ENCODE measurements at places on chromosomes 6 and 20. TPM values are rescaled to one million over a fixed set of nuclear protein-coding genes. Genes with fewer than 3 reads are reported as not detected.

The NFKBIE gene
- 16.9 TPM for total RNA-seq

The VSTM2L gene
- not detected for total RNA-seq

The LCA5 gene
- 0.07 TPM for total RNA-seq

The KCNK15 gene
- total RNA-seq = not detected

The FOXQ1 gene
- not detected for total RNA-seq

The BFSP1 gene
- total RNA-seq = 3.7 TPM

The B3GALT4 gene
- total RNA-seq = 13.9 TPM

The TULP1 gene
- total RNA-seq = not detected

The OPRM1 gene
- total RNA-seq = not detected

The ESR1 gene
- 0.23 TPM for total RNA-seq

The KCNQ2 gene
- 0.05 TPM for total RNA-seq

The UQCC2 gene
- 100 TPM for total RNA-seq

The BTN1A1 gene
- not detected for total RNA-seq

The COL12A1 gene
- total RNA-seq = not detected

The VNN1 gene
- total RNA-seq = not detected

The WFDC8 gene
- not detected for total RNA-seq

The CTAGE9 gene
- not detected for total RNA-seq

The IL17F gene
- total RNA-seq = not detected

The OLIG3 gene
- not detected for total RNA-seq

The PRDM1 gene
- total RNA-seq = 56.8 TPM

The ADAM33 gene
- not detected for total RNA-seq

The COL9A3 gene
- 1.1 TPM for total RNA-seq

The ANKRD66 gene
- not detected for total RNA-seq

The GLP1R gene
- not detected for total RNA-seq

The KHDC1L gene
- total RNA-seq = not detected

The CNR1 gene
- not detected for total RNA-seq

The CD2AP gene
- 30.8 TPM for total RNA-seq

The GUCA1A gene
- total RNA-seq = not detected

The TMEM151B gene
- not detected for total RNA-seq

The GRM1 gene
- total RNA-seq = not detected

The TINAG gene
- not detected for total RNA-seq

The CALHM5 gene
- total RNA-seq = not detected

The COL19A1 gene
- 0.14 TPM for total RNA-seq

The NT5E gene
- 19.6 TPM for total RNA-seq

The FYN gene
- total RNA-seq = 125 TPM

The TSHZ2 gene
- total RNA-seq = 2.9 TPM

The TENT5A gene
- 1.4 TPM for total RNA-seq

The MOG gene
- not detected for total RNA-seq

The CRIP3 gene
- total RNA-seq = 0.23 TPM
